NCI-H1048 (cell line): ENCODE measurements at places on chromosomes 16 and 17.

DNA sequence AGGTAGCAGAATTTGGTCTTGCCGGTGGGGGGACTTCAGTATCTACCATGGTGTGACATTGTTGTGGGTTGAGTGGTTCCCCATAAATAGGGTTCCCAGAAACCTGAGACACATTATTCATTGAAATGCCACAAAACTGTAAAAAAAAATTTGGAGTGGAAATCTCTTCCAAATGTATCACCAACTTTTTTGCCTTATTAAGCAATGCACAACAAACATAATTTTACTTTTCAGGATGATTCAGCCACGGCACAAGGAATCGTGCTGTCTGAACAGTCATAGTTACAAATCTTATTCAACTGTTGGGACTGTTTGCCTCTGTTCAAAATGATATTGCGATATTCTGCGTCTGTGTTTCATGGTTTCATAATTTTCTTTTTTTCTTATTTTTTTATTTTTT is 181.2 kb downstream of the NTN1 start:
- DNase-seq: no peak

GRCh38 chr16:23317266-23317661 is 15.2 kb downstream of the SCNN1B start:
- DNase-seq: no peak

- no peak for DNase-seq
Measured at GRCh38 chr17:58086953-58087352, 3.7 kb downstream of the DYNLL2 start.

DNA sequence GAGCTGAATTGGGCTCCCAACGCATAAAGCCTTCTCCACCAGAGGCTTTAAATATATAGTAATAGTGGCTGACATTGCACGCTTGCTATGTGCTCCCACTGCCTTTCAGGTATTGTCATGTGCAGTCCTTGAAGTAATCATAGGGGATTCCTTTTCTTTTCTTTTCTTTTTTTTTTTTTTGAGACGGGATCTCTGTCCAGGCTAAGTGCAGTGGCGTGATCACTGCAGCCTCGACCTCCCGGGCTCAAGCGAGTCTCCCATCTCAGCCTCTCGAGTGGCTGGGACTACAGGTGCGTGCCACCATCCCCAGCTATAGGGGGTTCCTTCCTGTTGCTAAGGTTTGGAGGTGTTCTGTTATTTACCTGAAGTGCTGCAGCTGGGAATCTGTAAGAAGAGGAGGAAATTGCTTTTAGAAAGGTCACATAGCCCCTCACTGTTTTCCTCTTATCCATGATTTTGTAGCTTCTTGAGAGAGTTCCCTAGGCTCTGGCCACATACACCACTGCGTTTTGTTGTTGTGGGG is 845 bp downstream of the RPL27 start:
- no peak for DNase-seq

- no peak for DNase-seq
Measured at GRCh38 chr17:31357839-31358394, 33.6 kb upstream of the RAB11FIP4 start.

DNA sequence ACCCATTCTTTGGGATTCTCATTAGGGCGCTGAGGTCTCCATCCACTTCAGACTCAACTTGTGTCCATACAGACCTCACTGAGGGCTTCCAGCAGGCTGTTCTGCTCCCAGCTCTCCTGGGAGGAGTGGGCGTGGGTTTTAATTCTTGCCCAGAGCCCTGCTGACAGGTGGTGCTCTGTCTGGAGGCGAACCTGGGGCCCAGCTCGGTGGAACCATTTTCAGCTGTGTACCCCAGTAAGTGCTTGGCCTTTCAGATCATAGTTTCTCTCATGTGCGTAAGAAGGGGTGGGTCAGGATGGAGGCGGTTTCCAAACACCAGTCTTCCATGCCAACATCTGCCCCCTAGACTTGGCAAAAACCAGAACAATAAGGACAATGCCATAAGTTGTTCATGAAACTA is 21.4 kb upstream of the NKD1 start:
- no peak for DNase-seq

GRCh38 chr17:81920612-81921536 is 2.9 kb upstream of the SIRT7 start:
- no peak for DNase-seq

GRCh38 chr16:8858994-8859912 is 9.6 kb downstream of the CARHSP1 start:
- no peak for DNase-seq

- DNase-seq: no peak
Measured at GRCh38 chr17:49624896-49625295, 49.2 kb downstream of the NXPH3 start.

DNA sequence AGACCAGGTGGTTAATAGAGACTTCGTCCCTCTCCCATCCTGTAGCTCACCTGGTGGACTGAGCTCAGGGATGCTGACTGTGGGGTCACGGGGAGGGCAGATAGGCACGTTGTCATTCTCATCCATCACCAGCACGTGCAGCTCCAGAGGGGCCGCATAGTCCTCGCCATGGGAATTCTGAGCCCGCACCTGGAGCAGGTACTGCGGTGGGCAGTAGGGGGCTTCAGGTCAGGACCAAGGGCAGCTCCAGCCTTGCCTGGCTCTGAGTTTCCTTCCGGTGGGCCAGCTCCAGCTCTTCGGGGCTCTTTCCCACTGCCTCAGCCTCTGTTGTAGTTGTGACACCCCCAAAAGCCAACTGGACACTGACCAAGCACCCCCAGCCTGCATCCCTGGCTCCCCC is 5.6 kb downstream of the CDH16 start:
- no peak for DNase-seq

DNA sequence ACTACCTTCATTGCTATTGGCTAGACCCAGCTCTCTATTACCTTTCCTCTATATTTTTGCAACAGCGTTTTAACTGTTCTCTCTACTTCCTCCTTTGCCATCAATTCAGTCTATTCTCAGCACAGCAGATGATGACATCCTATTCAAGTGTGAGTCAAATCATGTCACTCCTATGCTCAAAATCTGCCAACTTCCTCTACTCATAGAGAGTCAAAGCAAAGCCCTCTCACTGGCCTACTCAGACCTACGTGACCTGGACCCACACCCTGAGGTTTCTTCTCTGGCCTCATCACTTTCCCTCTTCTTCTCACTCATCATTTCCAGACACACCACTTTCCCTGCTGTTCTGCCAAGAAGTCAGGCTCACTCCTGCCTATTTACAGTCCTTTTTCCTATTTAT is 289.0 kb upstream of the AXIN2 start:
- no peak for DNase-seq

DNA sequence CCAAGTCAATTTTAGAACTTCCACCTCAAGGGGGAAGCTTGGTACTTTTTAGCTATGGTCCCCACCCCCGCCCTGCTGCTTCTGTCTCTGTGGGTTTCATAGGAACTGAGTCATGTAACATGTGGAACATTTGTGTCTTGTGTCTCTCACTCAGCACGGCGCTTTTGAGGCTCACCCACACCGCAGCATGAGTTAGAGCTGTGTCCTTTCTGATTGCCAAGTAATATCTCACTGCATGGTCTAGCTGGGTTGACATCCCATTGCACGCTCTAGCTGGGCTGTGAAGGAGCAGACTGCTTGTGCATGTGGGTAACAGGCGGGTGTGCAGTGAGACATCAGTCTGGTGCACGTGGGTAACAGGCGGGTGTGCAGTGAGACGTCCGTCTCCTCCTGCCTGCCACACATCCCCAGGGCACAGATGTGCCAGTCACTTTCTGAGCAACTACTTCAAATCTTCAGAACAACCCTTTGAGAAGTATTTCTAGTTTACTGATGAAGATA is 26.4 kb upstream of the SLC7A5 start:
- DNase-seq: no peak

DNA sequence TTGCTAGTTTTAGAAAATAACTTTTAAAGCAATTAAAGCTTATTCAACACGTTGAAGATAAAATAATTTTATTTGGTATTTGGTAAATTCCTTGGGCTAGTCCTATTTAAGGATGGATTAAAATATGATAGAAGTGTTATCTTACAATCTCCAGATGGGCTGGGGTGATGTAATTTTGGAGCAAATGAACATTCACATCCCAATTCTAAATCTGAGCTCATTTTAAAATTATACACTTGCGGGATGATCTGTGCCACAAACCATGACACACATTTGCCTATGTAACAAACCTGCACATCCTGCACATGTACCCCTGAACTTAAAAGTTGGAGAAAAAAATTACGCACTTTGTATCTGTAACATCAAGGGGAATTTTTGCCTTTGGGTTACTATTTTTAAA is 31.5 kb downstream of the NLK start:
- DNase-seq: no peak

- no peak for DNase-seq
Measured at GRCh38 chr16:66486773-66487579, 59.9 kb downstream of the BEAN1 start.

GRCh38 chr16:8948831-8949230 is 14.9 kb downstream of the USP7 start:
- no peak for DNase-seq

DNA sequence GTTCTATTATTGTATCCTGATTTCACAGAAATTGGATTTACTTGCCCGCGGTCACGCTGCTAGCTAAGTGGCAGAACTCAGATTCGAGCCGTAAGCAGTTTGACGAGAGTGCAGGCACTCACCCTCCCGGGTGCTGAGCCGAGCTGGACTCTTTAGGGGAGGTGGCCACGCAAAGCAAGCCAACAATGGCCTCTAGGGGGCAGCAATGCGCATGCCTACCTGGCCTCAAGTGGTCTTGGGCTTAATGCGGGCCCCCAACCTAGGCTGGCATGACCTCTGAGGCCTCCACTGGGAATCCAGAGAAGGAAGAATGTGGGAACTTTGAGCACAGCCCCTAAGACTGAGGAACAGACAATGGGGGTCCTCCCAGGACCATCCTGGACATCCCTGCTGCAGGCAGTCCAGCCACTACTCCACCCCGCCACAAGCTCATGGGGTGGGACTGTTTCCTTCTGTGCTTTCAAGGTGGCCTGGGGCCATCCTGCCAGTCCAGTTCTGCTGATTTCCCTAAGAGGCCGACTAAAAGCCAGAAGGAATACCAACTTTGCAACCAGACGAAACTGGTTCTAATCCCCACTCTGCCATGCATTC is 276.5 kb downstream of the XYLT1 start:
- no peak for DNase-seq

DNA sequence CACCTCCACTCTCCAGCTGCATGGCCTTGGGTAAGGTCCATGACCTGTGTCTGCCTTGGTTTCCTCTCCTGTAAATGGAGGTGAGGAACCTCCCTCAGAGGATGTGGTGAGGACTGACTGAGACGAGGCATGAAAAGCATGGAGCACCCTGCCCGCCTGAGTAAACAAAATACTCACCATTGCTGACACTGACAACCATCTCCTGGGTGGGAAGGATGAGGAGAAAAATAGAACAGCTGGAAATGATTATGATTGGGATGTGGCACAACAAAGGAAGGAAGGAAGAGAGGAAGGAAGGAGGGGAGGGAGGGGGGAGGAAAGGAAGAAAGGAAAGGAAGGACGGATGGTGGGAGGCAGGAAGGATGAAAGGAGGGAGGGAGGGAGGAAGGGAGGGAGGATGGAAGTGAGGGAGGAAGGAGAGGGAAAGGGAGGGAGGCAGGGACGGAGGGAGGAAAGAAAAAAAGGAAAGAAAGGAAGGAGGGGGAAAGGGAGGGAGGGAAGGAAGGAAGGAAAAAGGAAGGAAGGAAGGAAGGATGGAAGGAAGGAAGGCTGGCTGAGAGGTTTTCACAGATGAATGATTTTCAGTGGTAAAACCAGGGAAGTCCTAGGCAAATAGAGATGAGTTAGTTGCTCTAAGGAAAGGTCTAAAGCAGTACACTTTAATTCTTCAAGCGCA is 276.5 kb upstream of the XYLT1 start:
- no peak for DNase-seq

- DNase-seq: no peak
Measured at GRCh38 chr17:6708357-6708961, 4.7 kb downstream of the SLC13A5 start.

DNA sequence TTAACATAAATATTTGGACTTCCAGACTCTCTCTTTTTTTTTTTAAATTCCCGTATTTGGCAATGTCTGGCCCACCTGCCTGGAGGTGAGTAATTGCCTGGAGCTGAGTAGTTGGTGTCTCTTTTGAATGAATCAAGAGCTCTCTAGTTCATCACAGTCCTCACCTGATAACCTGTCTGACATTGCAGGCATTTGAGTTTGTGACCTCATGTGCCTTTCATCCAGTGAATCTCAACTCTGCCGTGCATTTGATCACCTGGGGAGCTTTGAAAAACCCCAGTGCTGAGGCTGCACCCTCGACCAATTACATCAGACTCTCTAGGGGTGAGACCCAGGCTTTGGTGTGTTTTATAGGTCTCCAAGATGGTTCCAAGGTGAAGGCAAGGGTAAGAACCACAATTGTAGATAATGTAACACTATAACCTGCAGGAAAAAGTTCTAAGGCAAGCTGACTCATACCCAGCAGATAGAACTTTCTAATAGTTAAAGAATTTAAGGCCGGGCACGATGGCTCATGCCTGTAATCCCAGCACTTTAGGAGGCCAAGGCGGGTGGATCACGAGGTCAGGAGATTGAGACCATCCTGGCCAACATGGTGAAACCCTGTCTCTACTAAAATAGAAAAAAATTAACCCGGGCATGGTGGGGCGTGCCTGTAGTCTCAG is 24.5 kb upstream of the HS3ST2 start:
- no peak for DNase-seq

- DNase-seq: no peak
Measured at GRCh38 chr17:50645748-50646682, 11.3 kb downstream of the ABCC3 start.

DNA sequence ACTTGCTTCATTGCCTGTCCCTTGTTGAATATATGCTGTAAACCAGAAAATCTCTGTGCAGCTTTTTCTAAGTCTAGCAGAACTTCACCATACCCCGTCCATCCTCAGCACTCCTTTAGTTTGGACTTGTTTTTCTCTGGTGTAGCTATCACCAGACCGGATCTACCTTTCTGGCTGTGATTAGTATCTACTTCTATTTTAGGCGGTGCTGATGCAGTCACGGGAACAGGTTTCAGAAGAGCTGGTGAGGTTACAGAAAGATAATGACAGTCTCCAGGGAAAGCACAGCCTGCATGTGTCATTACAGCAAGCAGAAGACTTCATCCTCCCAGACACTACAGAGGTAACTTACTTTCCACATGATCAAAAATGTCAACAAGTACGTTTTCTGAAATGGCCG is 46.4 kb downstream of the NUP88 start:
- DNase-seq: no peak
